ENCODE measurements at places on chromosomes 6 and 20.

DNA sequence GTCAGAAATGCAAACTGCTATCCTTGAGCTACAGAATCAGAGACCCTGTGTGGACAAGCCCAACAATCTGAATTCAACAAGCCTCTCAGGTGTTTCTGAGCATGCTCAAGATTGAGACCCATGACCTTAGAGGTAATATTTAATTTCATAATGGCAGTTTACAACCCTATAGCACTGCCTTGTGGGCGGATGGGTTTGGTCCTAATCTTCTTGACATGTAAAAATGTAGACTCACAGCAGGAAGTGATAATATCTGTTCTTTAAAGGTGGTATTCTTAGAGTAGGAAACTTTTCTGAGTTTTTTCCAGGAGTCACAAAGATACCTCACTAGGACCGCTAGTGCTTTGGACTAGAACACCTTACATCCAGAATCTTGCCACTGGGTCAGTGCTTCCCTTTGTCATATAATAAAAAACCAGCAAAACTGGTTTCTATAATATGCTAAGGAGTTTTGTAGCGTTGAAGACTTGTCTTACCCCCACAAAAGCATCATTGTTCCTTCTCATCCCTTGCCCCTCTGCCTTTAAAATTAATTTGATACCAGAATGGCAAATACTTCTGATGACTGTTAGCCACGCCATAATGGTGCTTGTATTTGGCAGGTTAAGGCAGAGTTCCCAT, 52.6 kb downstream of the E2F3 start:
- DNase-seq: no peak

- no peak for DNase-seq
Measured at GRCh38 chr6:4466769-4467480, 309.3 kb upstream of the CDYL start.

- no peak for DNase-seq
Measured at GRCh38 chr6:41714556-41715273, 20.7 kb downstream of the TFEB start.

DNA sequence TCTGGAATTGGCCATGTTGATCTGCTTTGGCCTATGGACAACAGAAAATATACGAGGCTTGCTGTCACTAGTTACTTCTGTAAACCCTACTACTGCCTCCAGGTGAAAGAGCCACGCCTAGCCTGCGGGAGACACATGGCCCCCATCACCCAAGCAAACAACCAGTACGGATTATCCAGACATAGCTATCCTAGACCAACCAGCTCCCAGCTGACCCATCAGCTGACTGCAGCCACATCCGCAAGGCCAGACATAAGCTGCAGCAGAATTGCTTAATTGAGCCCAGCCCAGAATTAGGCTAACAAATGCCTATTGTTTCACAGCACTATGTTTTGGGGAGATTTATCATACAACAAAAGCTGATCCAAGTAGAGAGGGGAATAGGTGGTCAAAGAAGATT, 13.5 kb downstream of the REV3L start:
- DNase-seq: no peak

GRCh38 chr20:5524896-5525295, 208.1 kb upstream of the PROKR2 start:
- no peak for DNase-seq

DNA sequence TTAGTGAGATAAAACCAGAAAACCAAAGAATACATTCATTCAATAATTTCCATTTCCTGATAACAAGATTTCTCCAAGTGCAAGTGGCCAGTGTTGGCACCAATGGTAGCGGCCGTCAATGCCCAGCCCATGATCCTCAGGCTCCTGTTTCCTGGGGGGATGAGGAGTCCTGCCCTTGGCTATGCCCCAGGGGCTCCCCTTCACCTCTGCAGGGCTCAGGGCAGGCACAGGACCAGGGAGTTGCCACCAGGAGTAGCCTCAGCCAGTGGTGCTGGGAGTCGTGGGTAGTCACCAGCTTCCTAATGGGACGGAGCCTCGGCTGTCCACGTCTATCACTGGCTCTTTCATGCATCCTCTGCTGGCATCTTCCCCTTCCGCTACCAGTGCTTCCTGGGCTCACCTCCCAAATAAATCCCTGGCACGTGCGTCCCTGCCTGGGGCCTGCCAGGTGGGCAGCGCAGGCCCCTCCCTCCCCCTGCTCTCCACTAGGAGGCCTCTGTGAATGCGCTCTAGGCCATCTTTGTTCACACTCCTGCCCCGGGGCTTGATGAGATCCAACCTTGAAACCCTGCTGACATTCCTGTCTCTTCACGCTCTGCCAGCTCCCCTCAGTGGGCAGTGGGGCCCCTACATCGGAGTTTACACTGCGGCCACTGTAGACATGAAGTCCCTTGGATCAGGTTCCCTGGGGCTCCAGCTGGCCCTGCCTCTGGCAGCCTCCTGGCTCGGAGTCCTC, 215.7 kb downstream of the SYNDIG1 start:
- no peak for DNase-seq

GRCh38 chr6:134449781-134450180, 131.9 kb upstream of the SGK1 start:
- DNase-seq: no peak

DNA sequence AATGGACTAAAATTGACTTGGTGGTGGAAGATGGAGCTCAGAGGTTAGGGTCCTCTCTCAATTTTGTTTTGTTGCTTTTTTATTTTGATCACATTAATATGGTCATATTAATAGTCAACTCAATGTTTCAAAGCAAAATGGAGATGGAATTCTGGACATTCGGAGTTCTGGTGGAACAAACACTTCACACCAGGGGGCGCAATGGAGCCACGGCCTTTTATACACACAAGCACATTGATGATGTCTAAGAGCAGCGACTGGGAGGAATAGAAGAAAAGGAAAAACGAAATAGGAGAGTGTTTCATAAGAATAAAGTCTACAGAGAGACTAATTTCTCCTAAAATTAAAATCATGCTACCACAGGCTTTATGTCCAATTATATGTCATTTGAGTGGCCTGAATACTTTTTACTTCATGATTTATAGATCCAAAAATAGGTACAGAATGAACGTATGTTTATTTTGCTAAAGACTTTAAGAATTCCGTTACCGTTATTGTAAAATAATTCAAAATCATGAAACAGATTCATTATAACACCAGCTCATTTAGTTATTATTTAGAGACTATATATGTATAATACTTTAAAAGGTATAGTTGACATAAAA, 197.6 kb upstream of the SASH1 start:
- peak; percentile 42 for DNase-seq

GRCh38 chr6:151236668-151237401, 2.9 kb upstream of the AKAP12 start:
- DNase-seq: no peak

DNA sequence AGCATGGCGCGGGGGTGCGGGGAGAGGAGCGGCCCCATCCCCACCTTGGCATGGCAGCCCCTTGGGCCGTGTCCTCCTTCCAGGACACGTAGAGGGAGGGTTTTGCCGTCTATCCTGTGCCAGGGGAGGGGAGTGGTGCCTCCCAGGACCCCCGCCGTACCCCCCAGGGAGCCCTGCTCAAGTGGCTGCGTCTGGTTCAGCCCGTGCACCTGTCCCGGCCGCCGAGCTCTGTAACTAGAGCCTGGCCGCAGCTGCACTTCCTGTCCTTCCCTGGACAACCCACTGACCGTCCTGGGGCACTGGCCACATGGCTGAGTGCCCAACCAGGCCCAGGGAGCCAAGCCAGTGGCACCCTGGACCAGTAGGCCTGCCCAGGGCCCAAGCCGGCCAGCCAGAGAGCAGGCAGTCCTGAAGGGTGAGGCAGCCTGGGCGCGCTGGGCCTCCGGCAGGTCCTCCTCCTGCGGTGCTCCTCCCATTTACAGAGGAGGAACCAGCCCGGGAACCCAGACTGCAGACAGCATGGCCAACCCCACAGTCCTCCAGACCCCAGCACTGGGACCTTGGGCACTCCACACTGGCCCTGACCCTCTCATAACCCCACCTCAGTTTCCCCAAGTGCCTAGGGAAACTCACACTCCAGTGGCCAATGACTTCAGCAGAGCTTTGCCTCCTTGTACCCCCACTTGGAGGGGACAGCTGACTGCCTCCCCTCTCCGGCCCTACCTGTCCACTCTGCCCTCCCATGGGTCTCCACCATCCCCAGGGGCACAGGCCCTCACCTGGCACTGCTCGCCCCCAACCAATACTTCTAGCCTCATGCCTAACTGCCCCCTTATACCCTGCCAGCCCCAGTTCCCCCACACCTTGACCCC, 8.7 kb downstream of the LAMA5 start:
- DNase-seq: no peak

GRCh38 chr6:22756365-22756764, 187.0 kb downstream of the HDGFL1 start:
- DNase-seq: no peak

DNA sequence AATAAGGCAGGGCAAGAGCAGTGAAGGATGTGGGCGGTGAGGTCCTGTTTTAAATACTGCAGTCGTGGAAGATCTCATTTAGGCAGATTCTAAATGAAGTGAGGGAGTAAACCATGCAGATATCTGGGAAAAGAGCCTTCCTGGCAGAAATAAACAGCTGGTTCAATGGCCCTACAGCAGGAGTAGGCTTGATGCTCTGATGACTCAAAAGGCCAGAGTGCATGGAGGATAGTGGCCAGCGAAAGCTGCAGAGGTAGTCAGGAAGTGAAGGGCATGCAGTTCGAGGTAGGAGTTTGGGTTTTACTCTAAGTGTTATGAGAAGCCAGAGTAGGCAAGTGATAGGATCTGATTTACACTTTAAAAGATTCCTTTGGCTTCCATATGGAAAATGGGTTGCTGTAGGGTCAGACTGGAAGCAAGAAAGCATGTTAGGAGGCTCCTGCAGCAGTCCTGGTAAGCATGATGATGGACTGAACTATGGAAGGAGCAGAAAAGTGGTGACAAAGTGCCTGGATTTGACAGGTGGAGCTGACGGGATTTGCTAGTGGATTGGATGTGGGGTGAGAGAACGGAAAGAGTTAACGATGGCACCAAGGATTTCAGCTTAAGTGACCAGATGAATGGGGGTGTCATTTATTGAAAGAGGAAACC, 150.0 kb downstream of the GJA10 start:
- no peak for DNase-seq

DNA sequence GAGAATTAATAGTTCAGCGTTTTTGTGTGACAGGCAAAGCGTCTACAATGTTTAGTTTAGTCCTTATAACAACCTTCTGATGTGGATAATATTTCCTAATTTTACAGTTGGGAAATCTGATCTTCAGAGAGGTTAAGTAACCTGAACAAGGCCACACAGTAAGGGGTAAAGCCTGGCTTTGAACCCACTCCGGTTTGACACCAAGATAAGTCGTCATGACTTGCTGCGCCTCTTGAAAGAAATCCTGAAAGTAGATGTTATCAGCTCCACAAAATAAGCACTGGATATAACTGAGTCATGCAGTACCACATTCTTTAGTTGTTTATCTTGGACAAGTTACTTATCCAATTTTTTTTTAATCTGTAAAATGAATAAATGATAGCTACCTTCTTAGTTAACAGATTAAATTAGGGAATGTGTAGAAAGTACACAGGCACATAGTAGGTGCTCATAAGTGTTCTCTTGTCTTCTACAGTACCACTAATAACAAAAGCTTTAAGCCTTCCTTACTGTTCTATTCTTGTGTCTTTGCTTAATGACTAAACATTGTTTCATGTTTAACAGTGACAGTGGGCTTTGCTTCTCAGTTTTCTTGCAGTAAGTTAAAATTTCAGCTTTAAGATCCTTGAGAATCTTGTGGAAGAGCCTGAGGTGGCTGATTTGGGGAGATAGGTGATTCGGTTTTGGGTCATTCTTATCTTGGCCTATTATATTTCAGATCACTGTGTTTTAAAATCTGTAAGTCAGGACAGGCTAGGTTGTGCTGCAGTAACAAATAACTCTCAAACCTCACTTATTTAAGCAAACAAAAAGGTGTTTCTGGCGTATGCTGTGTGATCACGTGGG, 2.1 kb downstream of the HIVEP1 start:
- DNase-seq: no peak

DNA sequence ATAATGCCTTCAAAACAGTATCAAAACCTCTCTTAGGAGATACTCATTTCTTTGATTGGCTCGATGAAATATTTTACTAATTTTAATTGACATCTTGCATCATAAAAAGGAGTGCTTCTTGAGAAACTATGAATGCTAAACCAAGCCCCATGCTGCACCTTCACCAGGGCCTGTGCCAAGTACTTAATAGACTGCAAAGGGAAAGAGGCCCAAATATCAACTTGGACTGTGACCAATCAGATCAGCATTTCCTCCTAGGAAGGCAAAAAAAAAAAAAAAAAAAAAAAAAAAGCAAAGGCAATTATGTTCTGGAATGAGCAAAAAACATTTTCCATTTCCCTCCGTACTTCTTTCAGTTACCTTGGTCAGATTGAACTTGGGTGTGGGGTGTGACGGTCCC, 253.0 kb upstream of the SOX4 start:
- no peak for DNase-seq

DNA sequence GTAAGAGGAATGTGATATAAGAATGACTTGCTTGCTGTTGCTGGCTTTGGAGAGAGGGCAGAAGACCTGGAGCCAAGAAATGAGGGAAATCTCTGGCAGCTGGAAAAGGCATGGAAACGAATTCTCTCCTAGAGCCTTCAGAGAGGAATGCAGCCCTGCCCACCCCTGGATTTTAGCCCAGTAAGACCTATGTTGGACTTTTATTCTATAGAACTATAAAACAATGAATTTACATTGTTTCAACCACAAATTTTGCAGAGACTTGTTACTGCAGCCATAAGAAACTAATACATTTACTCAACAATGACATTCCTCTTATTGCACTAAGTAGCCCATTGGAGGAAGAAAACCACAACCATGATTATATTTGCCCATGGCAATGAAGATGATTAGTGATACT, 39.5 kb upstream of the PREP start:
- DNase-seq: no peak

- DNase-seq: no peak
Measured at GRCh38 chr6:52293067-52293466, 8.5 kb upstream of the MCM3 start.

- DNase-seq: no peak
Measured at GRCh38 chr6:100185615-100186014, 191.6 kb upstream of the MCHR2 start.

Measured in GM10248 (cell line).